CMK (cell line): ENCODE measurements at places on chromosomes 3 and 15.

DNA sequence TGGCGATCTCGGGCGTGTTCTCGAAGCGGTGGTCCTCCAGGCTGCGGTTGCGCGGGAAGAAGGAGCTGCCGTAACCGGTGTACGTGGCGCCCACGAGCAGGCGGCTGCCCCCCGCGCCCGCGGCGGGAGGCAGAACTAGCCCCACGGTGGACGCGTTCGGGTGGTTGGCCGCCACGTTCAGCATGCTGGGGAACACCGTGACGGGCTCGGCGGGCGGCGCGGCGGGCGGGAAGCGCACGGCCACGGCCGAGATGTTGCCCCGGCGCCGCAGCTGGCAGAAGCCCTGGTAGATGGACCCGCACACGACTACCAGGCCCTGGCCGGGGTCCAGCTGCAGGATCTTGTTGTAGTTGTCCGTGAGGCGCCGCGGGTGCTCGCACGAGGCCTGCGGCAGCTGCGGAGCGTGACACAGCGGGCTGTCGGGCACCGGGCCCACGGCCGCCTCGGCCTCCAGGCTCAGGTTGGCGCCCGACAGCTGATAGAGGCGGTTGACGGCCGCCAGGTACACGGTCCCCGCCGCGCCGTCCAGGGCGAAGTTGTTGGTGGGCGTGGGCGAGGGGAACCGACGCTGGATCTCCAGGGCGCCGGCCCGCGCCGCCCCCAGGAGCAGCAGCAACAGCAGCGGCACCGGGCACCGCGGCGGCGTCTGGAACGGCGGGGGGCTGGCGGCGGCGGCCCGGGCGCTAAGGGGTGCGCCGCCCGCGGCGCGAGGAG lies 397 bp downstream of the PLXND1 start:
- DNase-seq: no peak

- DNase-seq: no peak
These were observed 48.7 kb upstream of the WDR72 start for GRCh38 chr15:53808058-53808706.

GRCh38 chr3:165462636-165463334 lies 266.6 kb upstream of the SLITRK3 start:
- no peak for DNase-seq

DNA sequence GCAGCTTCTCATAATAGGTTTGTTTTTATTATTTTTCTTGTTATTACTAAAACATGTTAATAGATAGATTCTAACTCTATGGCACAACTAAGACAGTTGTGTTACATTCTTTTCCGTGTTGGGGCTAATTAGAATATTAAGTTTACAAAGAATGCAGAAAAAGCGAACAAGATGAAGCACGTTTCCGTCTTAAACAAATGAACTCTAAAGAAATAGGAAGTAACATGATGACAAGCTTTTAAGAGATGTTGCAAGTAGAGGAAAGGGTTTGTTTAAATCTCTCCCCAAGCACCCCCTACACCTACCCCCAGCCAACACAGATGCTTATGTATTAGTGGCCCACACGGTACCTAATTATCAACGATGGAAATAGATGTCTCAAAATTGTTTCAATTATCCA lies 207.1 kb downstream of the TP63 start:
- DNase-seq: no peak

DNA sequence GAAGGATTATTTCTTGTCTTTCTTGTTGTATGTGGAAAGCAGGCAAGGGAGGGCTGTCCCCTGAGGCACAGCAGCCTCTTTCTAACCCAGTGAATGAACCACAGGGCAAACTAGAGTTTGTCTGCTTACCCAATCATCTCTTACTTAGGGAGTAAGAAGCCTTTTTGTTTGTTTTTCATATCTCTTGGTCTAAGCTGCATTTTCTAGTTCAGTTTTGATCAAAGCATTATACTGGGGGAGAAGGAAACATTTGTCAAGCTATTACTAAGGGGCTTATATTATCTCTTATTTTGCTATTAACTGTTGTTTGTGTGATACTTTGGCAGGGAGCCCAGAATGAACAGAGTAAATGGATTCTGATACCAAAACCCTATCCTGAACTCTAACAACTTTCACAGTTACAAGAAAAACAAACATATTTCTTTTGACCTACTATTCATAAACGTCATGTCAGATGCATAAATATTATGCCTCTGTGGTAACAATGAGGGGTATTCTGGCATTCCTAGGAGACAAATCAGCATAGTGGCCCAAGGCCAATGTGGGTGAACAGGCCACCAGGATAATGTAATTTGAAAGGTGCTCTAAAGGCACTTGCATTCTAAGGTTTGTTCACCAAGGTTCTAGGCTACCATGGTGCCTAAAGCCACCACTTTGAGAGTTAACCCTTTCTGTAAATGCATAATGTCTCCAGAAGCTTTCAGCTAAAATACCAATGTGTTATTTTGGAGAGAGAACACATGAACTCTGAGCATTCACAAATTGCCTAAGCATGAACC lies 271.6 kb upstream of the ZPLD1 start:
- no peak for DNase-seq

GRCh38 chr15:98753726-98754656 lies 105.7 kb downstream of the IGF1R start:
- no peak for DNase-seq

DNA sequence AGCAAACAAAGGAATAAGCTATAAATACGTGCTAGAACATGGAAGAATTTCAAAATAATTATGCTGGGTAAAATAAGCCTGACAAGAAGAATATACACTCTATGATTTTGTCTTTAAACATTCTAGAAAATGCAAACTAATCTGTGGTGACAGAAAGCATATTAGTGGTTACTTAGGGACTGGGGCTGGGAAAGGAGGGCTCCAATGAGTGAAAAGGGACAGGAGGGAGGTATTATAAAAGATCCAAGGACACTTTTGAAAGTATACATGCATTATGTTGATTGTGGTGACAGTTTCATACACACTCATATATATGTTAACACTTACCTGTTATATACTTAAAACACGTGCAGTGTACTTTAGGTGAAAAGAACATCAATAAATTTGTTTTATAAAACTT lies 23.0 kb downstream of the MYH15 start:
- no peak for DNase-seq

DNA sequence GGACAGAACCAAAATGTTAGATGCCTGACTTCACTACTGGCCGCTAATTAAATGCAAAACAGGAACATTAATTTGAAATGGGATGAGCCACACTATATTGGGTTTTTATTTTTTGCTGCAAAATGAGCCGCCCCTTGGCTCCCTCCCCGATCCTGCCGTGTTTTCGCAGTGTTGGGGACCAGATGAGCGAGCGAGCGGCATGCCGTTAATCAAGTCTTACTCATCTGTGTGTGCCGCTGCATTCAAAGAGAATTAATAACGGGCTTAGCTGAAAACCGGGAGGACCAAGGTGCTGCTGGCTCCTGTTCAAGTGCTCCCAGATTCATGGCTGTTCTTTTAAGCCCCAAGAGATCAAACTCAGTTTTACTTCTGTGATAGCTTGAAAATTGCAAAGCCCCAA lies 20.0 kb downstream of the TAFA4 start:
- no peak for DNase-seq

DNA sequence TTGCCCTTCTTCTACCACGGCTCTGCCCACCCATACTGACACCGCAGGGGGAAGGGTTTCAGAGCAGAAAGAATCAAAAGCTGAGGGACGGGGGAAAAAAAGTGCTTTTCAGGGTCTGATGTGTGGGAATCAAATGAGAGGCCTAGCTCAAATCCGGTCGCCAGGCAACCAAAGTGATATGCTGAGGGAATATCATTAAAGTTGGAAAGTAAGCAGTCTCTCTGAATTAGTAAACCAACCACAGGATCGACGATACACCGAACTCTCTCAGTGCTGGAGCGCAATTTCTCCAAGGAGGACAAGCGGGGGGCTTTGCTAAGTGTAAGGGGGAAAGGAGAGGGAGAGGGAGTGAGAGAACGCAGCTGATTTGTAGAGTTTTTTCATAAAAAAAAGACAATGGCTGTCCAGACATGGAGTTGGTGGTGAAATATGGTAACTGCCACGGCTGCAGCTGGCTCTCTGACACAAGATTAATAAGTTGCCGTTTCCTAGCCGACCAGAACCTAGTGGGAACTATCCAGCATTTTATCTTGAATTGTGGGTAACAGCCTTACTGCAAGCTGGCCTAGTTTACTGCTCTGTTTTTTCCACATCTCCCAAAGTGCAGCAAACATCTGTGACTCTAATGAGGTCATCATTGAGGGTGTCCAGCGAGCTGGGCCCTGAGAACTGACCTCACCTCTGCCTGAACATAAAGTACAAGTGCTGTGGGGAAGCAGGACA lies 530.2 kb downstream of the SOX2 start:
- no peak for DNase-seq

GRCh38 chr3:129017484-129017899 lies 16.4 kb downstream of the EFCC1 start:
- no peak for DNase-seq

GRCh38 chr15:31498756-31499155 lies 172.1 kb downstream of the KLF13 start:
- no peak for DNase-seq

- DNase-seq: no peak
These were observed 12.0 kb downstream of the CD86 start for GRCh38 chr3:122067214-122067550.

GRCh38 chr3:76615719-76616118 lies 424.2 kb upstream of the ROBO2 start:
- DNase-seq: no peak

- DNase-seq: no peak
These were observed 167.9 kb downstream of the GREM1 start for GRCh38 chr15:32885713-32886112.

- no peak for DNase-seq
These were observed 19.1 kb upstream of the XIRP1 start for GRCh38 chr3:39211332-39212130.

- no peak for DNase-seq
These were observed 71.5 kb downstream of the RGMA start for GRCh38 chr15:93017526-93017925.

DNA sequence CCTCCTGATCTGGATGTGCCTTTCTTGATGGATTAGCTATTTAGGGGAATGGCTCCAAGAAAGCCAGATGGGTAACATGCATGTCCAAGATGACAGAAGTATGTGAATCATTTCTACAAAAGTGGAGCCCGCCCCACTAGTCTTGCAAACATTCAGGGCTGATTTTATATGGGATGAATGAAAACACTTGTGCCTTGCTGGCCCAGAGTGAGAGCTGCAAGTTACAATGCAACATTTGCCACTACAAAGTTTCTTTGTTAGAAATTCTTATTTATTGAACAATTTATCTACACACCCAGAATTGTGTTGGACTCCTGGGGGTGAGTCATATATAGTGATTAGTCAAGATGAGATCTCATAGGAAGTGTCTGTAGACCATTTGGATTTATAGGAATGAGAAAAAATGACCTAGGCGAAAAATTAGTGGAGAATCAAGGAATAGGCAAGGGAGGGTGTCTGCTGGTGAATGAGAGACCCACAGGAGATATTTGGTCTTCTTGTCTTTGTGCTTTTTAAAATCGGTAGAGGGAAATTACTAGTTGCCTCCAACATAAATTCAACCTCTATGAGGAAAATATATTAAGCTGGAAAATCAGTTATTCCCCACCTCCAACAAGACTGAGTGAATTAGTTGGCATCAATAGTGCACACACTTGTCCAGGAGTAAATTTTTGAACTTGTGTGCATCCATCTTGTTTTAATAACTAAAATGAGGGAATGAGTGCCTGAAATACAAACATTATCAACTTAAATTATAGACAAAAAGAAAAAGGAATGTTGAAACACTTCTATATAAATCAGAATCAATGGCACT lies 53.5 kb upstream of the DCBLD2 start:
- DNase-seq: no peak

- no peak for DNase-seq
These were observed 5.8 kb downstream of the ISLR start for GRCh38 chr15:74179101-74179841.
